Muscle of arm (tissue), 14 donors: ENCODE measurements at places on chromosomes 3 and 15.
A peak's percentile ranks its signal among the peaks of the same experiment; 100 is the strongest.

GRCh38 chr3:194285024-194285849 lies 65.9 kb downstream of the CPN2 start:
- no peak for DNase-seq

DNA sequence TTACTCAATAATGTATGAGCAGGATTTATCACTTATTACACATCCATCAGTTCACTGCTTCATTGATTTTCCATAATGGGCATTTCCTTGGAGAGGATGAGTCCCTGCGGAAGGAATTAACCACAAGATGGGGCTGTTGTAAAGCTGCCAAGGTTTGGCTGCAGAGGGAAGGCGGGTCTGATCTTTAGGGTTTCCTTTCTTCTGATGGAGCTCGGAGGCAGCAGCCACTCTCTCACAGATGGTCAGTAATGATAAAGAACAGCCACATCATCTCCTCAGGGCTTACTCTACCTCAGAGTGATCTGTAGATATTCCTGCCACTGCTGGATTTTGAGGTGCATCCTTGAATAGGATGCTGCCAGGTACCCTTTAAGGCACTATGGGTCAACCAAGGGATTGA lies 115.2 kb downstream of the USP13 start:
- no peak for DNase-seq

DNA sequence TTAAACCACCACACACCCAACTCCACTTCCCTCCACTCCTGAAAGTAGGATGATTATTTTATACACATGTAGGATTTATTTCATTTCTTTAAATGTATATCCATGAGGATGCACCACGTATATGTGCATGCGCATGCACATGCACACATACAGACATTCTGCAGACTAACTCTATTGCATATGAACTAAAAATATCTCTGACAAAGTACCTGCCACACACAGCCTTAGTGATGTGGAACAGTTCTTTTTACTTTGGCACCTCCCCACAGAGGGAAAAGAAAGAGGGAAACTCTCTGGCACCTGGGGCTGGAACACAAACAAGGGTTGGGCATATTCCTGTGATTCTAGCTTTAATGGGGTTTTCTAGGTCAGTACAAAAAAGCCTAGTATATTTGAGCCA lies 138.2 kb downstream of the CLASP2 start:
- no peak for DNase-seq

DNA sequence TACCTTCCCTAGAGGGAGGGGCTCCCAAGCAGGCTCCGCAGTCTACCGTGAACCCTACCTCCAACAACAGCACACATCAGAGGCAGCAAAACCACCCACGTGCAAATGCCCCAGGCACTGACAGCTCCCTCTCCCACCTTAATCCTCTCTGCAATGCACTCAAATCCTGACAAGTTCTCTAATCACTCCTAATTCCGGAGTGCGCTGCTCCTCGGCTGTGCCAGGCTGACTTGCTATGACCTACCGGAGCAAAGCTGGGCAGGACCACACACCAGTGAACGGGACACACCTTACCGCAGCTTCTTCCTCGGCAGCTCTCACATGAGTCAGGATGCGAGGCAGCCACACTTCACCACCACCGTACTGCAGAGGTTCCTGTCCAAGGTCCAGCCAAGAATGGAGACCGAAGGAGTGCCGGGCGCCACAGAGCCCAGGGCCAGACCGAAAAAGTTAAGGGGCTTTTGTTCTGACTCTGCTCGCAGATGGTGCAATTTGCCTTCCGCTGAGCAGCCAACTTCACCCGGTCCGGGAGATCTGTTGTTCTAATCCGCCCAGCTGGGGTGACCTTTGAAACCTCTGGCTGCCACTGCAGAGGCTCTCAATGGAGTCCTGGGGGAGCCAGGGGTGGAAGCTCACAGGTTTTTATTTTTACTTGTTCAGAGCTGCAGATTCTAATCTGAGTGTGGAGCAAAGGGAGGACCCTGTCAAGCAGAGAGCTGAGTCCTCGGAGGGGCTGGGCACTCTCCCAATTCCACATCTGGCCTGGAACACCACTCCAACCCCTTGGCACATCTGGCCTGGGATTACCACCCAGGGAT lies 84.4 kb downstream of the MYLK start:
- no peak for DNase-seq

DNA sequence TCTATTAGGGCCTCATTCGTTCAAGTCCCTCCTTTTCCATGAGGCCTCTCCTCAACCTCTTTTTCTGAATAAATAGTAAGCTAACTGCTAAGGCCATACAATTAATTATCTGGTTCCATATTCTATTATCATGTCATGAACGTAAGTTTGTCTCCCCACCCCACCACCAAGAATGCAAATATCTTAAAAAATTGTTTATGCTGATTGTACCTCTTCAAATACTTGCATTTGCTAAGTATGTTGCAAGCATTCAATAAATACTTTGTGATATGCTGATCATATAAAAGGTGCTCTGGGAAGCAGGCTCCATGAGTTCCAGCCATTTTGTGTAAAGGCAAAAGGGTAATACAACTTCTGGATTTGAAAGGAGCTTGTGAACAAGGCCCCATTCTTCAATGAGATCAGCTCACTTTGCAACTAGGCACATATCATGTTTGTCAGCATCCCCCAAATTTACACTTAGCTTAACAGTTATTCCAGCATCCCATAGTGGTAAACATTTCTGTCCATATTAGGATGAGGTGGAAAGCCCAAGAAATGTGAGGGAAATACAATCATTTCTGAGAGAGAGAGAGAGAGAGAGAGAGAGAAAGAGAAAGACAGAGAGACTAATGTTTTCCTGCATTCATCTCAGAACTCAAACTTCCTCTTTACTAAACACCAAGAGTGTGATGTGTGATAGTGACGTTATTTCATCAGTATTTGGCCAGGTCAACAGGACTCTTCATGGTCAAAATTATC lies 33.2 kb downstream of the SLC12A8 start:
- DNase-seq = no peak

GRCh38 chr3:128274837-128275236 lies 121.6 kb downstream of the EEFSEC start:
- no peak for DNase-seq

GRCh38 chr15:75545064-75545463 lies 34.1 kb downstream of the PTPN9 start:
- no peak for DNase-seq

GRCh38 chr3:16516695-16517481 lies 3.4 kb upstream of the RFTN1 start:
- no peak for DNase-seq

DNA sequence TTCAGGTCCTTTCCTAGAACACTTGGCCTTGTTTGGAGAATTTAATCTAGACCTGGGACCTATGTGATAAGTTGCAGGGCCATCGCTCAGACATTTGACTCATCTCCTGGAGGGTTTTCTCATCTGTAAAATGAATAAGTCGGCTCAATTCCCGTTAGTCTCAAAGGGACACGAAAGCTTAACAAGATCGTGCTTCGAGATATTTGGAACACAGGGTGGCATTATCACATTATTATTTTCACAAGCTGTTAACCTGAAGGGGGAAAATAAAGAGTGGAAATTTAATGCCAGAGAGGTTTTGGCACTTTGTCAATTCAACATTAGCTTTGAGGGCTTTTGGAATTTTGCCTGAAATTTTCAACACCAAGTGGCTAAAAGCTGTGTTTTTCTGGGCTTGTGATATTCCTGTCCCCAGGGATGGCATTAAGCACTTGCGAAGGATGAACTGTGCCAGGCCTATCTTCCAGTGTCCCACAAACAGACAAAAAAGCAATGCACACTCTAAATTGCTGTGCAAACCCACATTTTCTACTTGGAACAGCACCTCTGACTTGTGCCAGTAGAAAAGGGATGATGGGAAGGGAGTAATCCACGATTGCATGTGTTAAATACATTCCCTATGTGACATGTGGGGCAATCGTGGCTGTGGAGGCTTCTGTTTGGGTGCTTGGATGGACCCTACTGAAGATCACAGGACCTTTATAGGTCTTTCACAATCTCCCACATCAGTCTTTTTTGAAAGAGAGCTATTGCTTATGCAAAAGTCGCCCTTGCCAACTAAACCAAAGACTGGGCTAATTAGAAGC lies 478.7 kb downstream of the MFSD1 start:
- no peak for DNase-seq

DNA sequence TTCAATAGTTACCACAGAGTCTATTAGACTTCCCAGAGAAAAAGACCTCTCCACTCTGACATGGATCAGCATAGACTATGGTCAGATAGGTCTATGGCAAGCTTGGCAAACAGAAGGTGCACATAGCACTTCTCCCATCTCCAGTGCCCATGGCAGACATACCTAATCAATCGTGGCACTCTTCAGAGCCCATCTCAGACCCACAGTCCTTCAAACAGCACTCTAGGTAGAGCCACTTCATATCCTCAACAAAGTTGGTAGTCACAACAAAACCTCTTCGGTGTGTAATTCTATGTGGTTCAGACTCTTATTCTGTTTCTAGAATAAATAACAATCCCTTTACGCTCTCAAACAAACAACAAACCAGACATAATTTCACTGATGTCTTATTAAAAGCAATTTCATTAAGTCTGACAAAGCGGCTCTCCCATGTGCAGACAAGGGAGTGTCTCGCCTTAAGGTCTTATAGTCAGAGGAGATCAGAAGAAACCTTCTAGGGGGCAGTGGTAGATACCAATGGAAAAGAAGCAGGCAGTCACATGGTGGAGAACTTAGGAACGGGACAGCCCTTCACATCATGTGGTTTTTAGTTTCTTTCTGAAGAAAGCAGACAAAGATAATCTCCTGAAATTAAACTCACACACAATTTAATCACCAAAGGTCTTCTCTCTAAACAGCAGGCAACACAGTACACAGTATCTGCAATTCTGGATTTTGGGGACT lies 483.4 kb downstream of the FOXP1 start:
- DNase-seq = no peak

GRCh38 chr3:124663690-124664089 lies 66.6 kb upstream of the UMPS start:
- no peak for DNase-seq

DNA sequence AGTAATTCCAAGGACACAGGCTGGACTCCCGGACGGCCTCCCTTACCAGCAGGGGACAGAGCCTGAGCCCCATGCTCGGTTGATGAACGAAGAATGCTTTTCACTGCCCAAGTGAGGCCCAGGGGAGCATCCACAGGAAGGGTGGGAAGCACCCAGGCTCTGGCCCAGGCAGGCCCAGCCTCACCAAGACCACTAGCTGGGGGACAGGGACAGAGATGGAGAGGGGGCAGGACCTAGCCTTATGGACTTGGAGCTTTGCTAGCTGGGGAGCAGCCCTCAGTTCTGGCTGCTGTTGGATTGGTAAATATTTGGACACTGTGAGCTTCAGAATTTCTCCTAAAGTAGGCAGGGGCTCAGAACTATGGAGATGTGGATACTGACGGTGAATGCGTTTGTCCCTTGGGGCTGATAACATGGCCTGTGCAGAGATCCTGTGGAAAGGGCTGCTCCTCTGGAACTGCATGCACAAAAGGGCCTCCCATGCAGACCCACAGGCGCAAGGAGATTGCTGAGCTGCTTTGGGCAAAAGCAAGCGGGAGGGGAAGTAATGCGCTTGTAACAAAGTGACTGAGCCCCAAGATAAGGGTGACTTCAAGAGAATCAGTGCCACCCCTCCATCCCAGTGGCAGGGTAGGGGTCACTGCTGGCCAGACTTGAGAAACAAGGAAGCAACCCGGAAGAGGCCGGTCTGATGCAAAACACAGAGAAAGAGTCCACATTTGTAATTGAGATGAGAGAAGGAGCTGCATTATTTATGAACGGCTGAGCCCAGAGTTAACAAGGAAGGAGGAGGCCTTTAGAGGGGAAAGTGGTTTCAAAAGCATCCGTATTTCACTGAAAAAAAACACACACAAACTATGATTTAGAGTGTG lies 70.1 kb upstream of the MEF2A start:
- no peak for DNase-seq

- no peak for DNase-seq
Measured at GRCh38 chr3:102084704-102085103, 235.4 kb downstream of the NFKBIZ start.

- no peak for DNase-seq
Measured at GRCh38 chr3:120033596-120033995, 60.7 kb downstream of the GSK3B start.

DNA sequence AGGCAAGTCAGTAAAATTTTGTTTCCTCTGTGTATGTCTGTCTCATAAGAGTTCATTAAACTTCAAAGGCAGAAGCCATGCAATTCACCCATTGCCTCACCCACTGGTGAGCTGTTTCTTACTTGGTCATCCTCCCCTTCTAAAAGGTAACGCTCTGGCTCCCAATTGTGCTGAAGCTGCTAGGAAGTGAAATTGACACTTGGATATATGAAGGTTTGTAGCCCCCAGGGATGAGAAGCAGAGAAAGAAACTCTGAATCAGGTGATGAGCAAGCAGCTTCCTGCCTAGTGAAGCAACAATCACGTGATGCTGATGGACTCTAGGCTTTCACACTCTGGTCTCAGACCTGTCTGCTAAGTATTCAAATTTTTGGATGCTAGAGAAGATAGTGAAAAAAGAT lies 70.7 kb downstream of the CD200R1L start:
- no peak for DNase-seq

DNA sequence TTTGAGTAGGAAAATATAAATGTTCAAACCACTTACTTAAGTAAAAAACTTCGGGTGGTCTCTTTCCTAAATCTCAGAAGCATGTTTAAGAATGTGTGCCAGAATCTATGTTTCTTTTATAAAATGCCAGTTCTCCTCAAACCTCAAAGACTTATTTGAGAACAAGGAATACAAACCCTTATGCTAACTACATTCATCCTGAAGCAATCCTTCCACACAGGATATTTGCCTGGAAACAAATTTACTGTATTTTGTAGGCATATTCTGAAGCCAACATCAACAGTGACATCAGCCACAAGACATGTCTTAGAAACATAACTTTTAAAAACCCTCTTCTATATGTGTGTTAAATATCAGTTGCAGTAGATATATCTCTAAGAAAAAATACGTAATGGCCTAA lies 1077.0 kb downstream of the ROBO1 start:
- DNase-seq = peak; percentile 47

- DNase-seq = no peak
Measured at GRCh38 chr15:32855942-32856341, 138.1 kb downstream of the GREM1 start.

DNA sequence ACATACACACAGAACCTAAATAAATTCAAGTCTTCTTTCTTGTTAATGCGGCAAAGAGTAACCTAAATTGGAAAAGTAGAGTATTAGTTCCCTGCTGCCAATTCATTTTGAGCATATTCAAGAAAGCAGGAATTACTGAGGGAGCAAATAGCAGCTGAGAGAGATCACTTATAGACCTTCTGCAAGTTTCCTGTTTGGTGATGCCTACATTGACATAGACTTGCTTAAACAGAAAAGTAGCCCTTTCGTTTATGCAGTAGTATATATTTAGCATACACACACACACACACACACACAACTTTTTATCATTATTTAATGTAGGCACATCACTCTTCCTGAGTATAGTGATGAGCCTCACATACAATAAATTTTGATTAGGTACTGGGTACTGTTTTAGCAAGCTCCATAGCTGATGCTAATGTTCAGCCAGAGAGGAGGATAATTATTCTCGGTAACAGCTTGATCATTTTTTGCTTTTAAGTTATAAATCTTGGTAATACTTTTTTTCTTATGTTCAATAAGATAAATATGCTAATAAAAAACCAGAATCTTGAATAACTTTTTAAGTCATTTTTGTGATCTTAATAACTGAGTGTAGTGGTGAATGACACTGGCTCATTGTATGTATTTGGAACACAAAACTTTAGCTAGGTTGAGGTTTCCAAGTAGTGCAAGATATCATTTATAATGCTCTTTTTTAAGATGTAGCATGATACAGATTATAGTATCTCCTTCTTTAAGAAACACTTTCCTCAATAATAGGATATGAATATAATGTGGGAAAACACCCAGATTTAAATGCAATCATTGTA lies 174.7 kb downstream of the MBNL1 start:
- no peak for DNase-seq
